ENCODE measurements at places on chromosomes 2 and 18. TPM values are rescaled to one million over a fixed set of nuclear protein-coding genes. Genes with fewer than 3 reads are reported as not detected.

DNA sequence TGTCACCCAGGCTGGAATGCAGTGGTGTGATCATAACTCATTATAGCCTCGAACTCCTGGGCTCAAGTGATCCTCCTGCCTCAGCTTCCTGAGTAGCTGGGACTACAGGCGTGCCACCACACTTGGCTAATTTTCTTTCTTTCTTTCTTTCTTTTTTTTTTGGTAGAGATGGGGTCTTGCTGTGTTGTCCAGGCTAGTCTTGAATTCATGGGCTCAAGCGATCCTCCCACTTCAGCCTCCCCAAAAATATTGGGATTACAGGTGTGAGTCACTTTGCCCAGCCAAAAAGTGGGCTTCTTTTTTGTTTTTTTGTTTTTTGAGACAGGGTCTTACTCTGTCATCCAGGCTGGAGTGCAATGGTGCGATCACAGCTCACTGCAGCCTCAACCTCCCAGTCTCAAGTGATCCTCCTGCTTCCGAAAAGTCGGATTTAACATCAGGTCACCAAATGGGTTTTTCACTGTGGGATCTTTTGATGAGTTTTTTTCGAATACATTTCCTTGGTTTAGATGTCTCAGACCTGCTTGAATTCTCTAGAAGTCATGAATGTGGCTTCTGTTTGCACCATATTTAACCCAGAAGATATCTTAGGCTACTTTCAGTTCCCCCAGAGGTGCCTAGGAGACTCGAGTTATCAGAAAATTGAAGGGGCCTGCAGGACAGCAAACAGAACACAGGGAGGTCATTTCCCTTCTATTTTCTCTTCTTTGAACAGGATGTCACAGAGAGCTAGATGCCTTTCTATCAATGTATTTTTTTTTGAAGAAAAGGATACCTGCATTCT lies 8.9 kb downstream of the RAB31 start:
- H3K36me3 ChIP-seq = no peaks in the 10 kb centered on the region
- no peaks in the 10 kb centered on the region for H3K4me1 ChIP-seq
- no peaks in the 10 kb centered on the region for H3K27me3 ChIP-seq
- no peak overlapping the region for H3K27ac ChIP-seq
- DNase-seq = no peak

The MYL1 gene
- total RNA-seq = not detected

The AQP4 gene
- total RNA-seq = 10.5 TPM

DNA sequence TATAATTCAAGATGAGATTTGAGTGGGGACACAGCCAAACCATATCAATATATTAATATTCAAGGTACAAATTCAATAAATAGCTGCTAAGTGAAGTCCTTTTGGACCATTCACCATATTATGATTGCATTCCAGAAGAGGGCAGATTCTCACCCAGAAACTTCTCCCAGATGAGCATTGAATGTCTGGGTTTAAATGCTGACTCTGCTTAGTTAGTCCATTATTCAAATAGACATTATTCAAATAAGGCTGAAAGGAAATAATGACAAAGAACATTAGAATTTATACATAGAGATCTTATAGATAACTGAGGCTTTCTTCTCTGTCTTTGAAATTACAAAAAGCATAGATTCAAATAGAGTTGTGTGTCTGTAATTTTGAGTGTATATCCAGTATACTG lies 579.4 kb upstream of the SLC8A1 start:
- no peaks in the 10 kb centered on the region for H3K27me3 ChIP-seq
- H3K4me3 ChIP-seq = no peak overlapping the region
- no peaks in the 10 kb centered on the region for H3K36me3 ChIP-seq
- no peaks in the 10 kb centered on the region for H3K4me1 ChIP-seq
- no peak overlapping the region for H3K27ac ChIP-seq

- no peaks in the 10 kb centered on the region for H3K27me3 ChIP-seq
- peaks cover 30% of the 10 kb centered on the region for H3K4me1 ChIP-seq
- peak; percentile 88 for DNase-seq
- peak overlapping the region; percentile 93 for H3K27ac ChIP-seq
These were observed 49.9 kb upstream of the EML6 start for GRCh38 chr2:54673501-54673998.

DNA sequence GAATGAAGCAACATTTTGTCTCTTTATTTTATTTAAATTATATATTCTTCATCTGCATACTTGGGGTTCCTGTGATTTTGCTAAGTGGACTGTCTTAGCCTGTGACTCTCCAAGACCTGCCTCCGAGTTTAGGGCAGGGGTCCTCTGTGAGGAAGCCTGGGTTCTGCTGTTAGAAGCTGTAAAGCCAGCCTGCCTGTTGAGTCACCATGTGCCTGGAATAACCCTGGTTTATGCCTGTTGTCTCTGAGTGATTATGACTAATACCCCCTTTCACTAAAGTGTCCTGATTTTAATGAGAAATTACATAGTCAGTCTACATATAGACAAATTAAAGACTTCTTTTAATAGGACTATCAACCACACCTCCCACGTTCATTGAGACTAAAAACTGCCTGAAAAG lies 369.1 kb downstream of the ZNF521 start:
- H3K4me3 ChIP-seq = no peak overlapping the region
- DNase-seq = no peak
- H3K27ac ChIP-seq = no peak overlapping the region
- H3K36me3 ChIP-seq = no peaks in the 10 kb centered on the region
- H3K4me1 ChIP-seq = peaks cover 6% of the 10 kb centered on the region
- no peaks in the 10 kb centered on the region for H3K27me3 ChIP-seq

DNA sequence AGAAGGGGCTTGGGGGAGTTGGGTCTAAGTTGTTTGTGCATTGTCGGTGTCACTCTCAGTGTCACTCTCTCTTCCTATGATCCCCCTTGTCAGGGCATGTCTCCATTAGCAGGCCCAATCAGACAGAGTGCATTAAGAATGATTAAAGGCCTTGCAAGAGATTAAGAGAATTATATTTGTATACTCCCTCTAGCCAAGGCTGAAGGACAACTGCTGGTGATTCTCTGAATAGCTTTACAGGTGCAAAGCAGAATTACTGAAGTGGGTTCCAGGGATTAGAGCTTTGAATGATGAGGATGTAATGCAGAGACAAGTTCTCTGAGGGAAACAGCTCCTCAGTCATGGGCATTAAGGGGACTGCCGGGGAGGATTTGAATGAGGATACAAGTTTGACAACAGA lies 104.8 kb upstream of the LGALSL start:
- H3K27me3 ChIP-seq = no peaks in the 10 kb centered on the region
- H3K4me3 ChIP-seq = no peak overlapping the region
- H3K36me3 ChIP-seq = no peaks in the 10 kb centered on the region

DNA sequence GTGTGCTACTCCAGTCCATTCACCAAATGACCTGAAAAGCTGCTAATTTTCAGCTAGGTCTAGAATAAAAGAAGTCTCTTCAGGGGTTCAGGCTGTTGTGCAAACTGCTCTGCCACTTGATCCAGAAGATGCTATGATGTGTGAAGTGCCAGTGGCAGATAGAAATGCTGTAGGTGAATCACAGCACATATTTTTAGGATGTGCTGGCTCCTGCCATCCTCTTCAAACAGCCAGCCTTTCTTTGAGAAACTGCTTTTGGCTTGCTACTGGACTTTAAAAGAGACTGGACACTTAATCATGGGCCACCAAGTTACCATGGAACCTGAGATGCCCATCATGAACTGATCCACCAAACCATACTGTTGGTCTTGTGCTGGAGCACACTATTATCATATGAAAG lies 322.1 kb downstream of the EN1 start:
- no peaks in the 10 kb centered on the region for H3K27me3 ChIP-seq
- no peaks in the 10 kb centered on the region for H3K36me3 ChIP-seq
- H3K27ac ChIP-seq = no peak overlapping the region
- no peak for DNase-seq
- no peaks in the 10 kb centered on the region for H3K4me1 ChIP-seq

DNA sequence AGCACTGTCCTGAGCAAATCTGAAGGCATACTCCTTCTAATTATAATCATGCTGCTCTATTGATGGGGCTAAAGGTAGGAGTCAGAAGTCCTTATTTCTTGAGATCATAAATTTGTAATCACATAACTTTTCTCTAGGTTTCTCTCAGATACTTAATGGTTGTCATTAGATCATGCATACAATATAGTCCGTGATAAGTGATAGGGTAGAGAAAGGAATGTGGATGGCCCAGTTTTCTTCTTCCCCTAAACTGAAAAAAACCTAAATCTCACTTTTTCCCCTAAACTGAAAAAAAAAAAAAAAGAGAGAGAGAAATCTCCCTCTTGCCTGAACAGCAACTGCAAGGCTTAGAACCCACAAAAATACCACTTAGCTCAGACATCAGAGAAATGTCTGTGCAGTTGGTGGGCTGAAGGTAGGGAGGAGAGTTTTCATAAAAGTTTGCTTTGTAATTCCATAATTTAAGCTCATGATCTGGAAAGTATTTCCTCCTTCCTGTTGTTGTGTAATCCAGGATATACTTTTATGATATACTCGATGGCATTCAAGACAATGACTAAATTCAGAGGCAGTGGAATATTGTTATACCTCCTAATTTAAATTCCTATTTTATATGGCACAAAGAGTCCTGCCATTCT lies 79.3 kb upstream of the ITPRID2 start:
- H3K27me3 ChIP-seq = no peaks in the 10 kb centered on the region
- peak overlapping the region; percentile 85 for H3K27ac ChIP-seq
- H3K4me1 ChIP-seq = peaks cover 9% of the 10 kb centered on the region

DNA sequence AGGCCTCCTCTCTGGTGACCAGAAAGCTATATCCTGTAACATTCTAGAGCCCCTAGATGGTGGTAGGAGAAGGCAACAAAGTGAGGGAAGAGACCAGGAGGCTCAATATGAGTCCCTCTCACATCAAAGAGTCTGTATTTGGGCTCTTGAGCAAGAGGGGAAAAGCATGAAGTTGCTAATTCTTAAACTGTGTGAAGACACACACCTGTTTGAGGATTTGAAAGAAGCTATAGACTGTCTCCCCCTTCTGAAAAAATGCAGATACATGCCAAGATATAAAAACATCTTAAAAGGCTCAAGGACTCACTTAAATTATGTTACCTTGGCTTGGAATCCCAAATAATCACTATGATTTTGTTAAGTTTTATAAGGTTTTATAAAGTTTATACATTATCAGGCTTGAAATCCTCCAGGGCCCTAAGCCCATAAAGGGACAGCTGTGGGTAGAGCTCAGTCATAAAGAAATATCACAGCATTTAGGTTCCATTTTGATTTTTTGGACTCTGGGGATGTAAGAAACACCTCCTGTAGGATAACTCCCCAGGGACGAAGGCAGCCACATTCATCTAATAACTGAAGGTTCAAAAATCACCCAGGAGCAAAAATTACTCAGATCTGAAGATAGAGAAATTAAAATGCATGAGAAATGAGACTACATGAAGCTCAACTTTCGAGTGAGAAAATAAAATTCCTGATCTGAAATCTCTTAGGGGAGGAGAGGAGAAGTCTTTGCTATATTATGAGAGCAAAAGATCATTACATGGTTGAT lies 136.1 kb upstream of the LGALSL start:
- no peak for DNase-seq
- H3K4me3 ChIP-seq = no peak overlapping the region
- H3K27ac ChIP-seq = no peak overlapping the region
- no peaks in the 10 kb centered on the region for H3K27me3 ChIP-seq
- peaks cover 6% of the 10 kb centered on the region for H3K4me1 ChIP-seq

DNA sequence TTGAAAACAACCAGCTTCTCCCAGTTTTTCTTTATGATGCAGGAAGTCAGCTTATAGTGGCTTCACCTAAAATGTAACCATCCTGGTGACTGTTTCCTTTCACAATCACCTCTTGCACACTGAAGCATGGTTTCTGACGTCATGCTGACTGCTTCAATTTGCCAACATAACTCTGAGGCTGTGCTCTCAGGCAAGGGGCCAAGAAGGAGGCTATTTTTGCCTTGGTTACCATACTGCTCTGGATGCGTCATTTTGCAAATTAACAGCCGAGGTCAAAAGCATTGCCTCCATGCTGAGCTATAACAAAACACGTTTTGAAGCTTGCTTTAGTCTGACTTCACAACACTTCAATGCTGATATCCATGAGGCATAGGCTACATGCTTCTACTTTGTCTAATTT lies 397.8 kb downstream of the METTL4 start:
- no peaks in the 10 kb centered on the region for H3K27me3 ChIP-seq
- DNase-seq = peak; percentile 41
- no peak overlapping the region for H3K27ac ChIP-seq

DNA sequence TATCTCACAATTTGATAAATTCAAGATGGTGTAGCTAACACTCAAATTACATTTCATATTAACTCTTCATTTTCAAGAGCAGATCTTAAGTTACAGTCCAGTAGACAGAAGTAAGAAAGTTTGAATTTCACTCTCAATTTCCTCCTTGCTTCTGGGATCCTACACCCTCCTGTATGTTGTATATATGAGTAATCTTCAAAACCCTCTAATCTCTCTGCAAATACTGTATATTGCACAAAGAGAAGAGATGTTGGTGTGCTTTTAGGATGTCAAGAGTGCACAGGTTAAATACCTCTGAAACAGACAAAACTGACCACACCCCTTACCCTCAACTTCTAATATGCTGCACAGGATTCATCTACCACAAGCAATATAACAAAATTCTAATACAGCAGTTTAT lies 6.7 kb downstream of the CHST9 start:
- no peaks in the 10 kb centered on the region for H3K4me1 ChIP-seq
- no peaks in the 10 kb centered on the region for H3K36me3 ChIP-seq
- DNase-seq = no peak
- H3K27ac ChIP-seq = no peak overlapping the region
- H3K4me3 ChIP-seq = no peak overlapping the region
